ENCODE measurements at places on chromosomes 7 and 10. TPM values are rescaled to one million over a fixed set of nuclear protein-coding genes. Genes with fewer than 3 reads are reported as not detected.

DNA sequence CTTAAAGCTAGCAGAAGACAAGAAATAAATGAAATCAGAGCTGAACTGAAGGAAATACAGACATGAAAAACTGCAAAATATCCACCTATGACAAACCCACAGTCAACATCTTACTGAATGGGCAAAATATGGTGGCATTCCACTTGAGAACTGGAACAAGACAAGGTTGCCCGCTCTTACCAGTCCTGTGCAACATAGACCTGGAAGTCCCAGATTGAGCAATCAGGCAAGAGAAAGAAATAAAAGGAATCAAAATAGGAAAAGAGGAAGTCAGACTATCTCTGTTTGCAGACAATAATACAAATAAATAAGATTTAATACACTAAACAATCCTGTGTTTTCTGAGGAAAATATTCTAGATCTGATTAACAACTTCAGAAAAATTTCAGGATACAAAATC lies 570.5 kb upstream of the SEMA3D start:
- no peak for DNase-seq

The WDR11 gene
- 32.6 TPM for total RNA-seq

DNA sequence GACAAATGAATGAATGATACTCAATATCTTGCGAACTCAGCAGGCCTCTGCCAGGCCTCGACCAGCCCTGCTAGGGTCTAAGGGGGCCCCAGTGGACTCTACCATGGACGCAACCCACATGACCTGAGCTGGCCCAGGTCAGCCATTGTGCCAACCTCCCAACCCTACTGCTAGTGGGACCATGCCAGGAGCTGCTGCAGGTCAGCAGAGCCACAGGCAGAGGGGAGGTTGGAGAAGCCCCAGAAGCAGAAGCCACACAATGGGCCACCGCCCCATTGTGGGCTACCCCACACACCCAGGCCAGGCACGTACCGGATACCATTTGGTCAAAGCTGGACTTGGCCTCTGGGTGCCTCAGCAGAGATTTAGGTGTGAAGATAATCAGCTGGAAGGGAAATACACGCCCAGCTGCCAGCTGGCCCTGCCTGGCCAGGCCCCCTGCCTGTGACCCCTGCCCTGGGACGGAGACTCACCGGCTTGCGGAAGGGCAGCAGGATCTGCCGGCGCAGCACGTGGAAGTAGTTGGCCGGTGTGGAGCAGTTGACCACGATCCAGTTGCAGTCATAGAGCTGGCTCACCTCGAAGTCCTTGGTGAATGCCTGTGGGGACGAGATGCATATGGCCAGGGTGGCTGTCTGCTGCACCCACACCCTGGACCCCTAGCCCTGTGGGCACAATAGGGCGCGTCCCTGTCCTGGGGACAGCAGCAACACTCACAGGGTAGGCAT lies 24.5 kb downstream of the OGDHL start:
- no peak for DNase-seq

- no peak for DNase-seq
These were observed 74.8 kb upstream of the SVIL start for GRCh38 chr10:29709484-29710002.

The MUC12 gene
- total RNA-seq, result not detected

DNA sequence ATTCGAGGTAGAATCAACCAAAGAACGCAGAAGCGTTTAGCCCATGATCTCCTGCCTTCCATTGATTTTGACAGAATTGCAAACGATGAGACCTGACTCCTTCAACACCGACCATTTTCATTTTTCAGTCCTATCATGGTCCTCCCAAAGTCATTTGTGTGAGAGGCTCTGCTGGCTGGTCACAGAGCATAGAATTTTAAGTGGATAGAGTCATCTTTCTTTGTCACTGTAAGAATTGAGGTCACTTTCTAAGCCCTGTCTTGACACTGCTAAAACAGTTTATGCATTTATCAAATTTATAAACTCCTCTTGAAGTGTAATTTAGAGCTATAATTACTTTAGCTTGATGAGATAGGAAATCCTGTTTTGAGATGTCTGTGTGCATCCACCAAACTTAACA lies 72.0 kb downstream of the UBE3C start:
- DNase-seq, result no peak

Measured in MG63 (cell line).